Astrocyte (in vitro differentiated cells and primary cell): ENCODE measurements at places on chromosomes 12 and 14.

- DNase-seq, result no peak
- no peaks in the 10 kb centered on the region for H3K36me3 ChIP-seq
- no peak overlapping the region for H3K4me3 ChIP-seq
- H3K27ac ChIP-seq, result no peak overlapping the region
- H3K27me3 ChIP-seq, result no peaks in the 10 kb centered on the region
These were observed 54.7 kb downstream of the SUSD6 start for GRCh38 chr14:69666112-69666511.

DNA sequence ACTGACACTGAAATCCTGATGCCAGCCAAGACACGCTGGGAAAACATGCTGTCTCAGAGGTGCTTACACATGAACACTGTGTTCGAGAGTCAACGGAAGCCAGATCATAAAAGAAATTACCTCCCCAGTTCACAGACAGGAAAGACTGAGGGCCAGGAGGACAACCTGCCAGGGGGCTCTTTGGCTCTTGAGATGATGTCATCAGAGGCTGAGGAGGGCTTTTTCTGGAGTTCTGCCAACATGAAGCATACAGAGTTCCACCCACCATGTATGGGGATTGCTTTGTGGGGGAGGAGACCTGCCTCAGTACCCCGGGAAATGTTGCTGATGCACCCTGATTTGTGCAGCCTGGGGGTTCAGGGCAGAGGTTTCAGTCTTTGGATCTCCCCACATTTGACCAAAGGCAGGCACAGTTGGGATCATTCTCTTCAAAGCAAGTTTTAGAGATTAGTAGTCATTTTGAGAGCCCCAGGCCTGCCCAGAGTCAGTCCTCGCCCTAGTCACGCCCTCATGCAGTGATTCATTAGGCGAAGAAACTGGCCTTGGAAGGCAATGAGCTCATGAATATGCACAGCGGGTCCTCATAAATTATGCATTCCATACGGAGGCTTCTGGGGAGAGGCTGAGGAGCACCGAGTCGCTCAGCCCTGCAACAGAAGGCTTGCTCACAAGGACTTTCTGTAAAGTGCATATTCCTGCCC, 34.9 kb upstream of the EML1 start:
- peak overlapping the region; percentile 100 for H3K27ac ChIP-seq
- no peaks in the 10 kb centered on the region for H3K27me3 ChIP-seq
- no peaks in the 10 kb centered on the region for H3K36me3 ChIP-seq
- peak overlapping the region; percentile 27 for H3K4me3 ChIP-seq
- peaks cover 61% of the 10 kb centered on the region for H3K4me1 ChIP-seq

GRCh38 chr12:104903648-104904423, 54.3 kb downstream of the SLC41A2 start:
- DNase-seq, result peak; percentile 80
- H3K4me1 ChIP-seq, result peaks cover 4% of the 10 kb centered on the region
- peaks cover 5% of the 10 kb centered on the region for H3K27me3 ChIP-seq
- H3K36me3 ChIP-seq, result no peaks in the 10 kb centered on the region
- H3K4me3 ChIP-seq, result no peak overlapping the region

DNA sequence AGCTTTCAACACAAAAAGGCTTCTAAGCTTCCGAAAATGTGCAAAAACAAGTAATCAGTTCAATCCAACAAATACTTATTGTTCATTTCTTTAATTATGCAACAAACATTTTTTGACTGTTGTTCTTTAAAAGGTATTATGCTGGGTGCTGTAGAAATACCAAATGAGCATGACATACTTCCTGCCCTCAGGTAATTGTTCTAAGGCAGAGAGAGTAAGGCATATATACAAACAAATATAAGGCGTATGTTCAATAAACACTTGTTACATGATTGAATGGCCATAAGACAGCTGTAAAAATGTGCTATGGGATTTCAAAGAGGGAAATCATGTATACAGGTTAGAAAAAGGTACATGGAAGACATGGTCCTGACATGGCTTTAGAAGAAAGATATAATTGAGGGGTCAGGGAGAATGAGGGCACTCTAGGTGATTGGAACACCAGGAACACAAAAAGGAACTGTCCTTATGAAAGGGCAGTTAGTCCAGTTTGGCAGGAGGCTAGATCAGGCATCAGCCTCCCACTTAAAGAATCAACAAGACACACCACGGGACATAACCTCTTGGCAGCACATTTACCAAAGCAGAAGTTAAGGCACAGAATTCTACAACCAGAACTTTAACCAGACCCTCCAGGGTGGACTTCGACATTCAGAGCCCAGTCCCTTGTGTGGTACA, 135.8 kb upstream of the SCAF11 start:
- peaks cover 15% of the 10 kb centered on the region for H3K27me3 ChIP-seq
- H3K27ac ChIP-seq, result no peak overlapping the region
- DNase-seq, result no peak
- H3K36me3 ChIP-seq, result no peaks in the 10 kb centered on the region
- H3K4me1 ChIP-seq, result peaks cover 6% of the 10 kb centered on the region

DNA sequence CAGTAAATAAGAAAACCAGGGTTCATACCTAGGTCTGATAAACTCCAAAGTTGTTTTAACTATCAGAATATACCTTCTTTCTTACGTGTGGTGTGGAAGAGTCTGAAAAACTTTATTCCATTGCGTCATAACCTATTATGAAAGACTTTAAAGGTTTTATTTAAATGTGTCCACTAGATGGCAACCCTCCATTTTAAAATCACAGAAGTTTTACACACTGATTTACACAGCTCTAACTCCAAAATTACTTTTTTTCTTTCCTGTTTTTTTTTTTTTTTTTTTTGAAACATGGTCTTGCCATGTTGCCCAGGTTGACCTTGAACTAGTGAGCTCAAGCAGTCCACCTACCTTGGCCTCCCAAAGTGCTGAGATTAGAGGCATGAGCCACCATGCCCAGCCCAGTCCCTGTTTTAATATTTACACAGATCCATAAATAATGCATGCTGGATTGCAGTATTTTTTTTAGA, 17.3 kb upstream of the TMPRSS12 start:
- DNase-seq, result peak; percentile 58
- no peak overlapping the region for H3K4me3 ChIP-seq
- H3K36me3 ChIP-seq, result no peaks in the 10 kb centered on the region

- no peaks in the 10 kb centered on the region for H3K27me3 ChIP-seq
- H3K27ac ChIP-seq, result peak overlapping the region; percentile 67
- H3K36me3 ChIP-seq, result no peaks in the 10 kb centered on the region
- no peak for DNase-seq
- peaks cover 49% of the 10 kb centered on the region for H3K4me1 ChIP-seq
These were observed 7.5 kb upstream of the SYNE3 start for GRCh38 chr14:95523815-95524448.

GRCh38 chr14:94641632-94641955, 29.4 kb downstream of the SERPINA3 start:
- no peak for DNase-seq
- H3K27ac ChIP-seq, result no peak overlapping the region
- no peak overlapping the region for H3K4me3 ChIP-seq
- no peaks in the 10 kb centered on the region for H3K36me3 ChIP-seq
- H3K4me1 ChIP-seq, result peaks cover 10% of the 10 kb centered on the region

GRCh38 chr14:56810836-56811592, 735 bp upstream of the OTX2 start:
- DNase-seq, result no peak
- no peak overlapping the region for H3K4me3 ChIP-seq
- no peaks in the 10 kb centered on the region for H3K4me1 ChIP-seq
- no peaks in the 10 kb centered on the region for H3K36me3 ChIP-seq
- peaks cover 88% of the 10 kb centered on the region for H3K27me3 ChIP-seq

DNA sequence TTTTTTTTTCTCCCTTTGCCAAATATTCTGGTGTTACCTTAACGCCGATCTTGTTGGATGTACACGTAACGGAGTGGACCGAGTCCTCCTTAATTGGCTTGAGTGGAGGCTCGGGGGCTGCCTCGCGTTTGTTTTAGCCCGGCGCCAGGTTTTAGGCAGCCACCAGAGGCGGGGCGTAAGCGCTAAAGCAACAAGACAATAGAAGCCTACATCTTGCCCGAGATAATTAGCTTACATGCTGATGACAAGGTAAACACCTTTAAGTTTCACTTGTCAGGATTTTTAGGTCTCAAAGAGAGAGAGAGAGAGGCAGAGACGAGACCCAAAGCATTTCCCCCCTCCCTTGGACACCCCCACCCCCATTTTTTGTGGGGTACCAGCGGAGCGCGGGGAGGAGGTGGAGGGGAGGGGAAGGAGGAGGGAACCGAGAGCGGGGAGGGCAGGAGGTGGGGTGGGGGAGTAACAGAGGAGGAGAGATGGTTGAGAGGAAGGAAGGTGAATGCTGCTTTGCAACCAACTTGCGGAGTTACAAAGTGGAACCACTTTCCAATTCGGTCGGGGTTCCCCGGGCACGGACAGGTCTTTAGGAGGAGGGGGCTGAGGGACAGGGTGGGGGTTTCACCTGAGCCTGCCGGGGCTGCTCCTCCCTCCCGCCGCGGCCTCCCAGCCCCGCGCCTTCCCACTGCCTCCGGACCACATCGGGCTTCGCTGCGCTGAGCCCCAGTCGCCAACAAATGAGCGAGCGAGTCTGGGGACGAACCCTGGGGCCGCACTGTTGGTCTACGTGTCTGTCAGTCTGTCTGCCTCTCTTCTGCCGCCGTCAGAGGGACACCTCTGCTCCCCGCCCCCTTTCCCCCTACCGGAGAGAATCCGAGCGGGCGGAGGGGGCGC, at the start of gene NKX2-1:
Gene NKX2-1, minus strand, starts transcription at position 802 of the 891 bp plus-strand sequence. Its CDS starts 103 bp downstream, at position 699.
- no peak within 1 kb of the TSS for H3K27ac ChIP-seq
- H3K27me3 ChIP-seq, result peaks cover 81% of the 10 kb centered on the region
- DNase-seq, result no peak
- peak within 1 kb of the TSS; percentile 17 for H3K4me3 ChIP-seq

DNA sequence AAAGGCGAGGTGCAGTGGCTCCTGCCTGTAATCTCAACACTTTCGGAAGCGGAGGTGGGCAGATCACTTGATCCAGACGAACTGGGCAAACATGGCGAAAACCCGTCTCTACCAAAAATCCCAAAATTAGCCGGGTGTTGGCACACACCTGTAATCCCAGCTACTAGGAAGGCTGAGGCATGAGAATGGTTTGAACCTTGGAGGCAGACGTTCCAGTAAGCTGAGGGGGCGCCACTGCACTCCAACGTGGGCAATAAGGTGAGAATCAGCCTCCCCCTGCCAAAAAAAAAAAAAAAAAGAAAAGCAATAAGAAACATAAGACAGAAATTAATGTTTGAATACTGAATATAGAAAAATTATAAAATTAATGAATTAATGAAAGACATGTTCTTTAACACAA, 928.7 kb downstream of the LRFN5 start:
- no peaks in the 10 kb centered on the region for H3K27me3 ChIP-seq
- no peaks in the 10 kb centered on the region for H3K36me3 ChIP-seq
- DNase-seq, result no peak
- H3K4me3 ChIP-seq, result no peak overlapping the region

DNA sequence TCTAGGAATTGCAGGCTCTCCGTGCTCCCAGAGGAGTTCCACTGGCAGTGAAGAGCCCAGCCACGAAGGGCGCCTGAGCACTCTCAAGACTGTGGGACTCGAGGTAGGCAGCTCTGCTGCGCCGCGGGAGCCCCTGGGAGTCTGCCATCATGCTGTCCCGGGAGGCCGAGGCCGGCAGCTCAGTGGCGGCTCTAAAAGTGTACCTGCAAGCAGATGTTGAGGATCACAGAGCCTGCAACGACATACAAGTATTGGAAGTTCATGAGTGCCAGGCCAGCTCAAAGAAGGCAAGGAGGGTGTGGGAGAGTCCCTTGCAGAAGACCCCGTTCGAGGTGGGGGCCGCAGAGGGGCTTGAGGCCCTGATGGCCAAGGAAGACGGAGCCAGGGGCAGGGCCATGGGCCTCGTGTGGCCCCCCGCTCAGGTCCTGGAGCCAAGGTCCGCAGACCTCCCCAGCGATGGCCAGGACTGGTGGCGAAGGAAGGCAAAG, 62.7 kb downstream of the MUCL1 start:
- no peak overlapping the region for H3K4me3 ChIP-seq
- DNase-seq, result no peak
- no peaks in the 10 kb centered on the region for H3K4me1 ChIP-seq
- H3K27ac ChIP-seq, result no peak overlapping the region
- H3K27me3 ChIP-seq, result no peaks in the 10 kb centered on the region

- H3K27me3 ChIP-seq, result no peaks in the 10 kb centered on the region
- no peak overlapping the region for H3K4me3 ChIP-seq
- H3K36me3 ChIP-seq, result no peaks in the 10 kb centered on the region
- H3K4me1 ChIP-seq, result no peaks in the 10 kb centered on the region
- no peak for DNase-seq
These were observed 17.1 kb upstream of the TSPAN11 start for GRCh38 chr12:30909349-30910037.

- no peaks in the 10 kb centered on the region for H3K27me3 ChIP-seq
- peak; percentile 51 for DNase-seq
- no peak overlapping the region for H3K4me3 ChIP-seq
- peaks cover 7% of the 10 kb centered on the region for H3K4me1 ChIP-seq
- no peak overlapping the region for H3K27ac ChIP-seq
These were observed 270.1 kb upstream of the PRICKLE1 start for GRCh38 chr12:42859612-42860011.

DNA sequence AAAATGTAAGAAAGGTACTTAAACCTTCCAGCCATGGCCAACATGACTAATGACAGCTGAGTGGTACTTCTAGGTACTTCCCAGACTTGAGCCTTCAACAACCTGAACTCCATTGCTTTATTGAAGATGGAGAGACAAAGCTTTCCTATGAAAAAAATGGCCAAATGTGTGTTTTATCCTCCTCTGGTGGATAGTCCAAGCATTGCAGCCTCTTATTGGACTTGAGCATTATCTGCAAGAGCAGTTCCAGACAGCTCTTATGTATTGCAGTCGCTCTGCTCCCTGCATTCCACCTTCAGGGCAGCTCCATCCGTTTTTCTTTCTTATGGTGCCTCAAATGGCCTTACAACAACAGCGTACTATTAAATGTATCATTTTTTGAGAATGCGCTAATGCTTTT, 588.2 kb downstream of the NRXN3 start:
- H3K4me3 ChIP-seq, result no peak overlapping the region
- H3K4me1 ChIP-seq, result peaks cover under 1% of the 10 kb centered on the region
- no peaks in the 10 kb centered on the region for H3K27me3 ChIP-seq
- no peak overlapping the region for H3K27ac ChIP-seq
- no peaks in the 10 kb centered on the region for H3K36me3 ChIP-seq

- no peaks in the 10 kb centered on the region for H3K36me3 ChIP-seq
- no peaks in the 10 kb centered on the region for H3K27me3 ChIP-seq
- no peak overlapping the region for H3K27ac ChIP-seq
- no peak for DNase-seq
- H3K4me1 ChIP-seq, result peaks cover 10% of the 10 kb centered on the region
These were observed 117.7 kb downstream of the ZFP36L1 start for GRCh38 chr14:68675233-68675577.
